ENCODE measurements at places on chromosomes 2 and 18.

- DNase-seq: no peak
Measured at GRCh38 chr2:209901172-209901571, 101.3 kb upstream of the RPE start.

GRCh38 chr2:41701231-41701630 is 346.6 kb upstream of the PKDCC start:
- DNase-seq: no peak

GRCh38 chr2:55869637-55870325 is 53.8 kb downstream of the EFEMP1 start:
- no peak for DNase-seq

DNA sequence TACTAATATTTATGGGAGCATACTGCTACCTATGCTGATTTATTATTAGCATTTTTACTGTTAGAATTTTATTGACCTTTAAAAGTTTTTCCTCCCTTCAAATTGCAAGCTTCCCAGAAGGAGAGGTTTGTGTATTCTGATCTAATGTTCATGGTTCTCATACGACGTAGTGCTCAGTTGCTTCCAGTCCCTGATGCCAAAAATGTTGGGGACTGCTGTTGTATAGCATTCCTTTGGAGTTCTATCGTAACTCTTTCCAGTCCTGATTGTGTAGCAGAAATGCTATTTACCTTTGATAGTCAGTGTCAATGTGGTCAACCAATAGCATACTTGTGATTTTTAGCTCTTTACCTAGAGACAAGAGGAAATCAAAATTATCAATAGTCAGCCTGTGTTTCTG is 69.5 kb upstream of the ZSWIM2 start:
- DNase-seq: no peak

DNA sequence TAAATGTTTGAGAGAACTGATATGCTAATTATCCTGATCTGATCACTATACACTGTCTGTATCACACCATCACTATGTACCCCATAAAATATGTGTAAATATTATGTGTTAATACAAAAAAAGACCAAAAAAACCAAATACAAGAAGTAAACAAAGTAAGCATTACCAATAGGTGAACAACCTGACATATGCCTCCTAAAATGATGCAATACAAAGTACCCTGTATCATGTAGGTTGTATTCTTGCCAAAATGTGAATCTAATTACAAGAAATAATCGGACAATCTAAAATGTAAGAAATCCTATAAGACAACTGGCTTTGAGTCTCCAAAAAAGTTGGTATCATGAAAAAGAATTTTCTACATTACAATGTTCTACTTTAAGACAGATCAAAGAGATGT is 7.8 kb downstream of the POLR1A start:
- no peak for DNase-seq

DNA sequence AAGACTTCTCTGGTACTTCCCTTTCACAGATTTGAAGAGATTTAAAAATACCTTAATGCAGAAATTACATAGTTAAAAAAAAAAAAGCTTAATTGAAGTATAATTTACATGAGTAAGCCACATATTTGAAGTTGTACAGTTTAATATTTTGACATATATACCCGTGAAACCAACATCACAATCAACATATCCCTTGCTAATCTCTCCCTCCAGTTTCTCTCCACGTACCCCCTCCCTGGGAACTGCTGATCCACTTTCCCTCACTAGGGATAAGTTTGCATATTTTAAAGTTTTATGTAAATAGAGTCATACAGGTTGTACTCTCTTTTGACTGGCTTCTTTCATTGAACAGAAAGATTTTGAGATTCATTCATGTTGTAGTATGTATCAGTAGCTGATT is 22.4 kb downstream of the EMILIN2 start:
- DNase-seq: no peak

DNA sequence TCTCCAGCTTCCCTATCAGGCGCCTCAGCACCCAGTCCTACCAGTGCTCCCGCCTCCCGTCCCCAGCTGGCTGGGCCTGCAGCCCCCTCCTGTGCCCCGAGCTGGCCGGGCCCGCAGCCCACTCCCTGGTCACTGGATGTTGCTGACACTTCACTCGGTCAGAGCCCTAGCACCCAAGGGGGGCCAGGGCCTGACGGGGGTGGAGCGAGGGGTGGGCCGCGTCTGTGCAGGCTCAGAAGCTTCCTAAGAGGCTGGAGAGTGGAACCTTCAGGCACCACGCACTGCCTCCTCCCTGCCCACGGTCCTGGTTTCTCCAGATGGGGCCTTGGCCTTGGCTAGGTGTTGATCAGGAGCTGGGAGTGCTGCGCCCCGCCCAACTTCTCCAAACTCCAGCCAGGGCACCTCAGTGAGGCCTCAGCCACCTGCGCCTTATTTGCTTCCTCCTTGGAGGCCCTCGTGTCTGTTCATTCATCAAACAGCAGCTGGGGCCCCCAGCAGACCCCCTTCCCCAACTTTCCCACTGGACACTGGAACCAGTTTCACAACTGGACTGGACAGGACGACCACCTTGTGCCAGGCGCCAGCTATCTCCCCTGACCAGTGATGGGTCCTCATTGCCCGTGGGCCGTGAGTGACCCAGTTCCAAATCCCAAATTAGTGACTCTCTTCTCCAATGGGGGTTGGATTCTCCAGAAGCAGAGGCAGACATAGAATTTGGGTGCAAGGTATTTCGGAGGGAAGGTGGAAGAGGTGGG is 16.7 kb downstream of the CAPN10 start:
- no peak for DNase-seq

GRCh38 chr2:118387509-118387908 is 299.2 kb downstream of the INSIG2 start:
- no peak for DNase-seq

Data from cerebellar nuclear complex (tissue), 1 donor.